ENCODE measurements at places on chromosomes 5 and 9.

DNA sequence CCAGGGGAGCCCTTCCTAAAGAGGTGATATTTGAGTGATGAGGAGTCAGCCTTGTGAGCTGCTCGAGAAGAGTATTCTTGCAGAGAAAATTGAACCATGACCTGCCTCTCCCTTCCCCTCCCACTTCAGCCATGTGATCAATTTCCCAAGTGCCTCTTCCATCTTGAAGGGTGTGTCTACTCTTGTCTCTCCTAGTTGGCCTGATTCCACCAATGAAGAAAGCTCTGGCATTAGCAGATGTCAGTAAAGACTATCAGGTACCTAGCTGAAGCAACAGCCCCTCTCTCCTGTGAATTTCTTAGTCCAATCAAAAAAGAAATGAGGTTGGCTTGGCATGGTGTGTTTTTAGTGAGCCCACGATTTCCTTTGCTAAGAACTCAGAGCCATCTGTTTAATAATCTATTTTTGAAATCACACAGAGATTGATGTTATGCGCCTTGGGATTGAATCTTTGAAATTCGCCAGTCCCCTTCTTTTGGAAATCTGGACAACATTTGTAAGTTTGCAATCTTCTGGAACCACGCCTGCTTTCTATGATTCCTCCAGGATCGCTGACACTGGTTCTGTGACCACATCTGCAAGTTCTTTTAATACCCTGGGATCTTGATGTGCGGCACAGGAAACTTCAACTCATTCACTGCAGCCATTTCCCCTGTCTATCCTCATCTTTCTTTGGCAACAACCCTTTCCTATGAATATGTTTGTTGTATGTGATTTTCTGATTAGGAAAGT is 404.6 kb downstream of the DMRT2 start:
- no peaks in the 10 kb centered on the region for H3K27me3 ChIP-seq
- H3K27ac ChIP-seq, result no peak overlapping the region

- H3K27ac ChIP-seq, result no peak overlapping the region
- H3K4me1 ChIP-seq, result no peaks in the 10 kb centered on the region
Measured at GRCh38 chr5:65812648-65813047, 90.6 kb downstream of the NLN start.

DNA sequence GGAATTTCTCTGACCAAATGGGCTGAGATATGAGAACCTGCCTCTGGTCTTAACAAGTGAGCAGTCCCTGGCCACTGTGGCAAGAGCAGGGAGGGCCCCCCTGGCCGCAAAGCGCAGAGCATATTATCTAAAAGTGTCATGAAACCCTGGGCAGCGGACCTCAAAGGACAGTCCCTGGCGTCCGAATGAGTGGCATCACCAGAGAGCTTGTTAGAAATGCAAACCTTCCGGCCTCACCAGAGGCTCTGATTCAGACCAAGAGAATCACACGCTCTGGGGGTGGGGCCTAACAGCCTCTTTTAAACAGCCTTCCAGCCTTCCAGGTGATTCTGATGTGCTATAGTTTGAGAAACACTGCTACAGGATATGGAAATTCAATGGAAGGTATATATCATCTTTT is 10.9 kb downstream of the PTPN3 start:
- no peak overlapping the region for H3K27ac ChIP-seq
- H3K4me3 ChIP-seq, result no peak overlapping the region
- DNase-seq, result no peak
- no peaks in the 10 kb centered on the region for H3K36me3 ChIP-seq
- H3K27me3 ChIP-seq, result no peaks in the 10 kb centered on the region

DNA sequence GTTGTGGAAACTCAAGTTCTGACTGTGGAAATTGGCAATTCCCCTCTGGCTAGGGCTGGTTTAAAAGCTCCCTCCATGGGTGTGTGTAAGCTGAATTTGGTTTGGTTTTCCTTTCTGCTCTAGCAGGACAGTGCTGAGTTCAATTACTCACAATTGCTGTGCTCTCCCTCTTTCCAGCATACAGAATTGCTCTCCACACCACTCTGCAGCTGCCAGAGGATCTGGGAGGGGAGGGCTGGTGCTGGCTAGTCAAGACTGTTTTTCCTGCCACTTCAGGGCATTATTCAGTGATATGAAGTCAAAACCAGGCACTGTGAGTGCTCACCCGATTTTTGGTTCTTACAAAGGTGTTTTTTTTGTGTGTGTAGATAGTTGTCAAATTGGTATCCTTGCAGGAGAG is 336.9 kb upstream of the SLC24A2 start:
- no peak overlapping the region for H3K27ac ChIP-seq
- H3K36me3 ChIP-seq, result no peaks in the 10 kb centered on the region
- H3K4me3 ChIP-seq, result no peak overlapping the region
- H3K4me1 ChIP-seq, result no peaks in the 10 kb centered on the region
- no peak for DNase-seq
